A549 treated with ZK216348 at 1 μM for 4 hours (cell line): ENCODE measurements at places on chromosomes 2 and 18. TPM values are rescaled to one million over a fixed set of nuclear protein-coding genes. Genes with fewer than 3 reads are reported as not detected.

ERBB4 gene
- total RNA-seq, result not detected in 5 replicates

EFHD1 gene
- 1.8 to 4.6 TPM (median 3.5 TPM) in 5 replicates for total RNA-seq

MAP3K19 gene
- total RNA-seq, result not detected in 5 replicates

STAT4 gene
- total RNA-seq, result 3.3 to 5.7 TPM (median 4.1 TPM) in 5 replicates

TEX44 gene
- not detected in 5 replicates for total RNA-seq

NAT8 gene
- not detected in 5 replicates for total RNA-seq

SLC11A1 gene
- total RNA-seq, result 0.16 to 0.66 TPM (median 0.16 TPM) in 5 replicates

GPR45 gene
- not detected in 5 replicates for total RNA-seq

ZNF385B gene
- not detected in 5 replicates for total RNA-seq

BMP10 gene
- total RNA-seq, result not detected in 5 replicates

CHST9 gene
- total RNA-seq, result not detected in 5 replicates

SIX2 gene
- 0.33 to 0.79 TPM (median 0.72 TPM) in 5 replicates for total RNA-seq

TNFAIP6 gene
- total RNA-seq, result 0.55 to 1.9 TPM (median 1.2 TPM) in 5 replicates
